ENCODE measurements at places on chromosomes 5 and 9.

DNA sequence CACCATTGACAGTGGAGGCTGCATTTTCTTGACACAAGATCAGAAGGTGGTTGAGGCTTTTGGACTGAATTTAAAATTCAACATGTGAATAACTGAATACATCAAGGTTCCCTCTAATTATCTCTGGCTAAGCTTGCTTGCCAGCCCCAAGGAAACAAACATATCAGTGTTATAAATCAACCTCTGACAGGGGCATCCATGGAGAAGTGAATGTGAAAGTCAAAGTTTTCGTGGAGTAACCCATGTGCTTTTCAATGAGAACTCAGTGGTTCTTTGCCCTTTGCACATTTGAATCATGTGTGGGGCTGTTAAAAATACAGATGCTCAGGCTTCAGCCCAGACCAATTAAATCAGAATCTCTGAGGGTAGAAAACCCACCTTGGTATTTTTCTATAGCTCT, 128.9 kb downstream of the LRRC70 start:
- DNase-seq: no peak

DNA sequence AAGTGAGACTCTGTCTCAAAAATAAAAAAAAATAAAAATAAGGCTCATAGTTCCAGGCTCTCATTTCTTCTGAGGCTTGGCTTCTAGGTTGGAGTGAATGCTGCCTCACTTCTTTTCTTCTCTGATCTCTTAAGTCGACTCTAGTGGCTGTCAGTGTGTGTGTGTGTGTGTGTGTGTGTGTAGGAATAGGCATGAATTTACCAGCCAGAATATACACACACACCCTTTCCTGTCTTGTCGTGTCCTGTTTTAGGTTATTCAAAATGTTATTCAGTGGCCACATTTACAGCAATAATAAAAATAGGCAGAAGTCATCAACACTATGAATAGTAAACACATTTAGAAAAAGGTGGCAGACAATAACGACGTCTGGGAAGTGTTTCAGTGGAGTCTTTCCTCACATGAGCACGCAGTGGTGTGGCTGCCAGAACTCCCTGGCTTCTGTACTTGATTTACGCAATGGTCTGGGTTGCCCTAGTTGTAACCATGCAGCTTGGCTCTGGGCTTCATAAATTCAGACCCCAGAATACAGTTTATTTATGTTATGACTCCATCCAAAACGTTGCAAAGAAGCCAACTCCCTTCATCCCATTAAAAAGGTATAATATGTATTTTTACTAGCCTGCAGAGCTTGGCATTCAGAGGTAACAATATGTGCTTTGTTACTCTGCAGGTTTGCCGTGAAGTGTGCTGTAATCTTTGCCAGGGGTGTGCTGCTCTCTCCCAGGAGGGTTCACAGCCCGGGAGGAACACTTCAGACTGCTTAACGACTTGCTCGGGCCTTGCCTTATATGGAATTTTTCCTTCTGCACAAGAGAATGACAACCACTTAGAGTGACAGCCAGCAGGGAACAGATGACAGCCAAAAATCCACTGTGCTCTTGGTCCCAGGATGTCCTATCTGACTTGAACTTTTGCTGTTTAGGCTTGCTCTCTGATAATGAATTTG, 34.4 kb upstream of the PALM2AKAP2 start:
- DNase-seq: no peak

- no peak for DNase-seq
Observed at GRCh38 chr5:132012371-132013005, 1.0 kb upstream of the ACSL6 start.

DNA sequence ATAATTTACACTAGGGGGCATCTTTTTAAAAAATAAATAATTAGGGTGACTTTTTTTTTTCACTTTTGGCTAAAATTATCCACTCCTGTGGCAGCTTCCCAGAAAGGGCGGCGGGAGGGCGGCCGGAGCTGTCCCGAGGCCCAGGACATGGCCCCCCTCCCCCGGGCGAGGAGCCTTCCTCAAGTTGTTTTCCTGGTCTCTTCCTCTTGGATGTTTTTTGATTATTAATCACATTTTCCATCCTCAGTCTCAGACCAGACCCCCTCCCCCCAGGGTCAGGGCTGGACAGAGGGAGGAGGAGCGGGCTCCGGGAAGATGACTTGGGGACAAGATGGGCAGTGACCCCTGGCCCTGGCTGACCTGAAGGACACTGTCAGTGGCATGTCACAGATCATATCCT, 4.7 kb upstream of the CNTFR start:
- no peak for DNase-seq

DNA sequence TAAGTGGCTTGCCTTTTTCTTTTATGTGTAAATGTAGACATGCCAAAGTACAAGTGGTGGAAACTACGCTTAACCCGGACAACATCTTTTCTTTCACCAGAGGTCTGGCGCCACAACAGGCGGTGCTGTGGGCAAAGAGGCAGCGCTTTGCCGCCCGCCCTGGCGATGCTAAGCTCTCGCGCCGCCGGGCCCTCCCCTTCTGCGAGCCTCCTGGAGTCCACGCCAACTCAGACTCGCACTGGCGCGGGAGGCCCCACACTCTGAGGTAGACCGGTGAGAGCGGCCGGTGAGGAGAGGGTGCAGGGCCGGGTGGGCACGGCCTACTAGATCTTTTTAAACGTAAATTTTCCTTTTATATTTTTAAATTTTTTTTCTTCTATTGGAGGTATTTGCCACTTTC, 2253.1 kb upstream of the C9orf72 start:
- DNase-seq: no peak

DNA sequence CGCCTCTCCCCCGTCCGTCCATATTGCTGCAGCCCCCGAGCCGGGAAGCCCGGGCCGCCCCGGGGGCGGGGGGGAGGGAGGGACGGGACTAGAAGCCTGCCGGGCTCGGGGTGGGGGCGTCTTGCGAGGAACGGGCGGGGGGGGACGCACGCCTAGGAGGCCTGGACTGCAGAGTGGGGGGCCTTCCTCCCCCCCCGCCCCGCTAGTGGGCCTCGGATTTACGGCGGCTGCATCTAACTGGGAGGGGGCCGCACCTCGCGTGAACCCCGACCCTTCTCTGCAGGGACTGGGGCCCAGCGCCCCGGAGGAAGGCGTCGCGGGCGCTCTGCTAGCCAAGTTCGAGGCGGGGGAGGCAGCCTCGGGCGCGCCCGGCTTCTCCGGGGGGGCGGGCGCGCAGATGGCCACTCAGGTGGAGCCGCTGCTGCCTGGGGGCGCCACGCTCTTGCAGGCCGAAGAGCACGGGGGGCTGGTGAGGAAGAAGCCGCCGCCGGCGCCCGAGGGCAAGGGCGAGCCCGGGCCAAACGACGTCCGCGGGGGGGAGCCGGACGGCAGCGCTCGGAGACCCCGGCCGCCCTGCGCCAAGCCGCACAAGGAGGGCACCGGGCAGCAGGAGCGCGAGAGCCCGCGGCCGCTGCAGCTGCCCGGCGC, at the start of gene LARP1:
LARP1 (plus strand) TSS at position 17 of the 648 bp plus-strand sequence; CDS start at position 398, 381 bp downstream.
- peak; percentile 75 for DNase-seq

DNA sequence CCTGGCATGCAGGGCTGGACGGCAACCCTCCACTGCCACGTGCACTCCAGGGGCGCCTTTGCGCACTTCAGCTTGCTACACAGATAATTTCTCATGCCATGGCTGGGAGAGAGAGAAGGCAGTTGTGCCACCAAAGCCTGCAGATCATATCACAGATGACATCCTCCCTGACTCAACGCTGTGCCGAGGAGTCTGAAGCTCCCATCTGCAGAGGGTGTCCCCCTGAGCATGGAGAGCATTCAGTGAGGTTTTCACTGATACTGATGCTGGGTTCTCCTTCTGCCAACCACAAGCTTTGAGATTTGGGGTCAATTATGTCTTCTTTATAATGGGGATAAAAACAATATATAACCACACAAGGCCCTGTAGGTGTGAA, 607.4 kb upstream of the ADAMTS16 start:
- no peak for DNase-seq

DNA sequence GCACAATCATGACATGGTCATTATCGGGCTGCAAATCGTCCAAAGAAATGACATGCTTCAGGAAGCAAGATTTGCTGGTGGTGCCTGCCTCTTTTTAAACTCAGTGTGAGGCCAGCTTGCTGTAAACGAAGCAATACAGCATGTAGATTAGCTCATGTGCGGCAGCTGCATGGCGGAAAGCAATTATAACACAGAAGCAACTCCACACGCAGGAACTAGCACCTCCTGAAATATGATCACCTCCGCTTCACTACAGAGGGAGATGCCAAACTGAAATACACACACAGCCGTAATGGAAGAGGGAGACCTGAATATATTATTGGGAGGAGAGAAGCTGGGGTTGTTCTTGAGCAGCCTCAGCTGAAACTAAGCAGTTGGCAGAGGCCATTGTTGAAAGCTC, 312.5 kb downstream of the PSAT1 start:
- DNase-seq: no peak

DNA sequence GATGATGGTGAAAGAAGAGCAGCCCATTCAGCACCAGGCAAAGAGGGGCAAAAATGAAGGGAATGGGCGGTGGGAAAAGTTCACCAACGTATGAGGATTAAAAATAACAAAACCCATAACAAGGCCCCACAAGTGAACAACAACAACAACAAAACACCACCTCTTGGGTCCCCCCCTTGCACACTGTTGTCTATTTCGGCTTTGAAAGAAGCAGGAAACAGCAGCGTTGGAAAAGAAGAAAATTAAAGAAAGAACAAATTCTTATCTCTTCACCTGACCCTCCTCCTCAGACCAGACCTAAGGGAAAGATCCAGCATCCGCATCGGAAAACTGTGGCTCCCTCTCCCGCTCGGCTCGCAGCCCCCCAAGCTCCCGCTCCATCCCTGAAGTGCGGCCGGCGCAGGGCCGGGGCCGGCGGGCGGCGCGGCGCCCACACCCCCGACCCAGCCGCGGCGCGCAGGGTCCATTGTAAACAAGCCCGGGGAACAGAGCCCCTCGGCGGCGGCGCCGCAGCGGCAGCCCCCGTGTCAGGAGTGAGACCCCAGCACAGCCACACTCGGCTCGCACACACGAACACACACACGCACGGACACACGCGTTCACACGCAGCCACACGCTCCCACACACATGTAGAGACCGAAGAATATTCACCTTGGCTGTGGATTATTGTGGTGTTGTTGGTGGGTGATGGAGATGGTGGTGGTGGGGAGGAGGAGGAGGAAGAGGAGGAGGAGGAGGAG, 535 bp downstream of the RFX3 start:
- DNase-seq: no peak

DNA sequence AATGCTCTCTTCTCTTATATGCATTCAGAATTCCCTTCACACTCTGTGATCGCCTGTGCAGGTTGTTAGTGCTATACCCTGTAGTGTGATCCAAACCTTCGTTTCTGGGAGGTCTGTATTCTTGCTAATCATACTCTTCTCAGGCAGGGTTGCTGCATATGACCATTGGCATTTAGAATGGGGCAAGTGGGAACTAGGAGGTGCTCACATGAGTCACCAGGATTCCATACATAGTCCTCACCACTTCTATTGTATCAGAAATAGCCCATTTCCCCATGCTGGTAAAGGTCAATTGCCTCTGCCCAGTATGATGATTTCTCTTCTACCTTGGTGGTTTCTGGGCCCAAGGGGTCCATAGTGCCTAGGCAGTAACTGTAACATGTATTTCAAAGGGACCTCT, 443.5 kb upstream of the CDH6 start:
- no peak for DNase-seq

GRCh38 chr9:124834591-124834990, 18.7 kb upstream of the WDR38 start:
- DNase-seq: no peak

DNA sequence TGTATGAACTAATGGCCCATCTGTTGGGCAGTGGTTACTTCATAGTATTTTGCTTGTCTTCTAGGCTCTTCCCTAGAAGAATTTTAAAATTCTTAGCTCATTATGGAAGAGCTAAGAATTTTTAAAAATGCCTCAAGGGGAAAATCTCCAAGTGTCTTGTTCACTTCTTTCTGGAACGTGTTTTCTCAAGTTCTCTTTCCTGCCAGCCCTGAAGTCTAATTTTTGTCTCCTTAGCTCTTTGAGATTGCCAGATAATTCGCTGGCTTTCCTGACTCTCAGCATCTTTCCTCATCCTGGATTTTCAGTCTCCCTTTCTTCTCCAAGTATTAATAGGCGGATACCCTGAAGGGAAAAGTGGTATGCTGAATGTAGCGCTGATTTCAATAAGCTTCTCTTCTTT, 395.4 kb downstream of the ARRDC3 start:
- DNase-seq: no peak

- DNase-seq: no peak
Observed at GRCh38 chr9:8860925-8861324, 1061.3 kb upstream of the DMAC1 start.

DNA sequence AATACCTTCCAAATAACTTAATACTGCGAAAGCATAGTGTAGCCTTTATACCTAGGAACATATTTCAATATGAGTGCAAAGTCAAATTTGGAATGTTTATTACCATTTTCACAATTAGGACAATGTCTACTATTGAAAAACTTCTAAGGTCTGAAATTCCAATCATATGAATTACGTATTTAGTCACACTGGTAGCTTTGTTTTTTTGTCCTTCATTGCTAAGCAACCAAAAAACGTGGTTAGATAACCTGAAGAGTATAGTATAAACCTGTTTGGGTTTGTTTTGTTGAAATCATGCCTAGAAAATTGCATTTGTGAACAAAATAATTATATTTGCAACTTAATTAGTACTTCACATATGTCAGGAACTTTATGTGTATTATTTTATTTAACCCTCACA, 134.2 kb downstream of the FBXO4 start:
- DNase-seq: no peak

DNA sequence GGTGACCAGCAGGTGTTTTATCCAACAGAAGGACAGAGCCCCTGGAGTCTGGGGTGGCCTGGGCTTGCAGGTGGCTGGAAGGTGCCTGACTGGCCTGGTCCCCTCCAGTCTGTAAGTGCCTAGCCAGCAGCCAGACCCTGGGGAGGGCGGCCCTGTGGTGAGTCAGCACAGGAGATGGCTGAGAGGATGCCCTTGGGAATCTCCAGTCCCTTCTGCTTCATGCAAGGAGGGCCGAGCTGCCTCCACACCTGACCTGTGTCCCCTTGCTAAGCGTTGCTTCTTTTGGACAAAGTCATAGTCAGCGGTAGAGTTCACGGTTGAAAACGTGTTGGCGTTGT, 20.2 kb downstream of the OBP2B start:
- no peak for DNase-seq

DNA sequence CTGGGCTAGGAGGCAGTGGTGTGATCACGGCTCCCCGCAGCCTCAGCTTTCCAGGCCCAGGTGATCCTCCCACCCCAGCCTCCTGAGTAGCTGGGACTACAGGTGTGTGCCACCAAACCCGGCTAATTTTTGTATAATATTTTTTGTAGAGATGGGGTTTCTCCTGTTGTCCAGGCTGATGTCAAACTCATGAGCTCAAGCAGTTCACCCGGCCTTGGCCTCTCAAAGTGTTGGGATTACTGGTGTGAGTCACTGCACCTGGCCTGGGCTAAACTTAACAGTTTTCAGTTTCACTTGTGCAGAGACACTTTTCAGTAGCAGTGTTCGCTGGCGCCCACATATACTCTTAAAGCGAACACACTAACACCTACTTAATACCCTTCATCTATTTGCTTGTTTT, 205.6 kb upstream of the ZNF608 start:
- no peak for DNase-seq

DNA sequence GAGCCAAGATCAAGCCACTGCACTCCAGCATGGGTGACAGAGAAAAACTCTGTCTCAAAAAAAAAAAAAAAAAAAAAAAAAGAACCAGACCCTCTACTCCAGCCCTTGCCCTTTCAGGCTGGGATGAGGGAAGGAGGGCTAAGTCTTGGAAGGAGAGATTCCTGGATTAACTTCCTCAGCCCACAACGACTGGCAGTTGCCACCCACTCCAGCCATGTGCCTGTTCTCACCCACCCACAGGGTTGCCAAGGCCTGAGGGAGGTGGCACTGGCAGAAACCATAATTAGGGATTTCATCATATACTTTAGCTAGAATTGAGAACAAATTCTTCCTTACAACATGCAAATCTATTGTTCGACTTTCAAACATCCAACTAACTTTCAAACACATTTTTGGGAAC, 87.8 kb upstream of the SLC30A5 start:
- DNase-seq: no peak

All from esophagus squamous epithelium (tissue), 5 donors.